Stimulated activated CD8-positive, alpha-beta memory T cell treated with anti-CD3 and anti-CD28 coated beads, Interleukin-7, amount 100 ng/mL, for 1 hour (primary cell): ENCODE measurements at places on chromosomes 1 and 21.

DNA sequence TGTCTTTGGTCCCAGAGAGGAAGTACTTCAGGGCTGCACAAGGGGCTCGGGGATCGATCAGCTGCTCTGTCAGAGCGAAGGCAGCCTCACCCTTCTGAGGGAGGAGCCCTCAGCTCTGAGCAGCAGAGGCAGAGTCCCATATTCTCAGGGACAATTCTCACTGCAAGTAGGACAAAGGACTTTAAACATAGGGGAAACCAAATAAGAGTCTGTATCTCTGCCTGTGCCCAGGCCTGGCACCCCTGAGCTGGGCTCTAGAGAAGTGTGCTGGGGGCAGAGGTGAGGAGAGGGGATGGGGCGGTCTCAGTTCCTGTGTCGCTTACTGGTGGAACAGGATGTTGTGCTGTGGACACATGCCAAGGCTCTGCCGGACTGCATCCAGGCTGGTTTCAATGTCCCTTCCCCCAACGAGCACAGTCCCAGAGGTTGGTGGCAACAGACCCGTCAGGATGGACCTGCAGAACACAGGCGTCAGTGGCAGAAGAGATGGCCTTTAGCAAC is 76.6 kb downstream of the ABCA4 start:
- no peak for DNase-seq

GRCh38 chr1:50979937-50980336 is 9.9 kb downstream of the CDKN2C start:
- DNase-seq: no peak

DNA sequence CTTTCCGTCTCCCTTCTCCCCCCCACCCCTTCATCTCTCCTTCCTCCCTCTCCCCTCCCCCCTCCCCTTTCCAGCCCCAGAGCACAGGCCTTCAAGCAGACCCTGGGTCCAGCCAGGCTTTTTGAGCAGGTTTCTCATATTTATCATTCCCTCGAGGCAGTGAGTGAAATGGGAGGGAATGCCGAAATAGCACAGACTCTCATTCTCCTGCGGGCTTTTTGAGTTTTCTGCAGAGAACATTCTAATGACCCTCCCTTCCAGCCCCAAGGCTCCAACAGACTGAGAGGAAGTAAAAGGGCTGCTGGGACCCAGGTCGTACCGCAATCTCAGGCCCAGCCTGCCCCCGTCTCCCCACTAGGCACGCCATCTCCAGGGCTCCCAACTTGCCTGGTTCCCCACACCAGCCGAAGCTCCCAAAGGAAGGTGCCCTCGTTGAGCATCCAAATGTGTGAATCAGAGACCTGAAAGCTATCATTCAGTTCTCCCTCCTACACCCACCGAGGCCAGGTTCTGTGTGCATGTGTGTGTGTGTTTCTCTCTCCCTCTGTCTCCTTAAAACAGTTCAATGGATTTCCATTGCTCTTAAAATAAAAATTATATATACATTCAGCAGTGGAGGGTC is 22.3 kb downstream of the ACTA1 start:
- no peak for DNase-seq

- no peak for DNase-seq
Observed at GRCh38 chr1:151510020-151510405, 1.2 kb upstream of the CGN start.

DNA sequence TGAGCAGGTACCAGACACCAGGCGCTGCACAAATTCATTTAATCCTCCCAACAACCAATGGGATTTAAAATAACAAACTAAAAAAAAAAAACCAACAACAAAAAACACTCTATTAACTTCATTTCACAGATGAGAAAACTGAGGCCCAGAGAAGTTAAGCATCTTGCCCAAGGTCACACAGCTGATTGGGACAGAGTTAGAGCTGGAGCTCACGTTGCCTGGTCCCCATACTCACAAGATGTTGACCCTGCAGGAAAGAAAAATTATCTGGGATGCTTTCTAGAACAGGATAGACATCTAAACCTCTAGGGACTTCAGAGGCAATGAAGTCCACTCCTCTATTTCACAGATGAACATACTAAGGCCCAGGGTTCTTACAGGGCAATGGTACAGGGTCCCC is 175.3 kb downstream of the PSMG1 start:
- DNase-seq: no peak

DNA sequence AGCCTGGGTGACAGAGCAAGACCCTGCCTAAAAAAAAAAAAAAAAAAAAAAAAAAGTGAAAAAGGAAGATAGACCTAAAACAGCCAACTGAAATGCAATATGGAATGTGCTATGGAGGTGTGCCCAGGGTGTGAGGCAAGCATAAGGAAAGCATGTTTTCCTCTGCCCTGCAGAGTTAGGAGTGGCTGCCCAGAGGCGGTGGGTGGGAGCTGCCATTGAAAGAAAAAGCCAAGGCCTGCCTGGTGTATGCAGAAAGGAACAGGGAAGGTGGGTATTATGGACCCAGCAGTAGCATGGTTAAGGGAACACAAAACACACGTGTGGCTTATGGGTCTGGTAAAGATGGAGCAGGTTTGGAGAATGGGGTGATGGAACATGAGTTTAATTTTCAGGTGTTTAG is 8.9 kb downstream of the CD244 start:
- no peak for DNase-seq

DNA sequence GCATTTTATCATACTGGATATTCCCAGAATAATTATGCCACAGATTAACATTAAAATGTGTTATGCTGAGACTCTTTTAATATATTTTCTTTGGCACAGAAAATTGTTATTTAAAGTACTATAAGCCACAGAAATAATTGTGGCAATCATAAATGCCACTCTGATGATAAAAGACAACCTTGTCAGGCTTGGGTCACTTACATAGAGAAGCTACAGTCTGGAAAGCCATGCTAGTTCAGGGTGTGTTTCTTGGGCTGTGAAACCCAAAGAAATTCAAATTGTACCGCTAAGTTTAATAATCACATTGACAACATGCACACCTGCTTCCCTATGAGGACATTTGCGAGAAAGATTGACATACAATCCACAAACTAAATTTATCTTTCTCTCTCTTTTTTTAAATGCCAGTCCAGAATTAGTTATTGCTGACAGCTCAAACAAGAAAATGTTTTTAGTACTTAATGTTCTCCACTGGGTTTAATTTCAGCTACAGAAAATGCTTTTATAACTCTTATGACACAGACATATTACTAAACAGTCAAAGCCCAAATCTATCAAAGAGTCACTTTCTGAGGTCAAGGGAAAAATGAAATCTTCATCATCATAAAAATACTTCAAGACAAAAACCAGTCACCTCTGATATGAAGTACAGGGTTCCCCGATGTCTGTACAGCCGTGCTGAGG is 38.7 kb downstream of the TTC13 start:
- DNase-seq: no peak

DNA sequence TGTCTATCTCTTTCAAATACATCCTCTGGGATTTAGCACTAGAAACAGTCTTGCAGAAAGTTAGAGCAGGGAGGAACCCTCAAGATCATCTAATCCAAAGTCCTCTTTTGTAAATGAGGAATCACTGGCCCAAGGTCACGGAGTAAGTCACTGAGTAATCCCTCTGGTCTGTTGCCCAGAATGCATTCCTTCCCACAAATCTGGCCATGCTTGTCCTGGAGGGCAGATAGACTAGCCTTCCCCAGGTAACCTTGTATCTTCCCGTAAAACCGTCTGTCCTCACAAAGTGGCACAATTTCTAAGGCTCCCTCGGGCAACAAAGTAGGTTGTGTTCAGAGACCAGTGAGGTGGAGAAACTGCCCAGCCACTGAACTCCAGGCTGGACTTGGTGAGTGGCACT is 46.2 kb downstream of the DDR2 start:
- DNase-seq: no peak
